ENCODE measurements at places on chromosomes 3 and 15.

GRCh38 chr3:52982839-52983238 lies 63.0 kb downstream of the SFMBT1 start:
- no peak for DNase-seq

- no peak for DNase-seq
Observed at GRCh38 chr3:193040836-193041672, 123.4 kb upstream of the MB21D2 start.

DNA sequence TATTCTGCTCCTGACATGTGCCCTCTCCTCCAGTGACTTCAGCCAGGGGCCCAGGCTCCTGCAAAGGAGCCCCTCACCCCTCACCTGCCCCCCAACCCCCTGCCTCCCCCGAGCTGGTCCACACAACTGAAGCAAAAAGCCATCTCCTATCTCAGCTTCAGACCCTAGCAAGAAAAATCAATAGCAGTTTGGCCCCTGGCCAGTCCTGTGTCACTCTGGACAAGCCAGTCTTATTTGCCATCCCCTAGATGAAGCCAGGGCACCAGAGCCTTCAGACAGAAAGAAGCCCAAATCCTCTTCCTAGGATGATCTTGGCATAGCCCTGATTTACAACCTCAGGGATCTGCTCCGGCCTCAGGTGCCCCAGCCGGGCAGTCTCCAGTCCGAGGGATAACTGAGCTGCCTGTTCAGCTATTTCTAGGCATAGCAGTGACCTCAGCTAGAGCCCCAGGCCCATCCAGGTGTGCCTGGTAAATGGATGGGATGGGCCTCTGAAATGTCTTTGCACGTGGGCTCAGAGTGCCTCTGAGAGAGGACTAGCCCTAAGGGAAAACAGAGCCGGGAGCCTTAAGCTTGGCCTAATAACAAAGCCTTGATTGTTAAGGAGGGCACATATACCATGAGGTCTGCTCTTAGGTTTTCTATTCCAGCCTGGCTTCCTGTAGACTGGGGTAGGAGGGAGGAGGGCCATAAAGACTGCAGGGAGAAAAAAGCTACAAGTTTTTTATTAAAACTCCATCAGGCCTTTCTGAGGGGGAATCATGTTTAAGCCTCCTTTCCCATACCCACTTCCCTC lies 242.0 kb downstream of the SHQ1 start:
- DNase-seq, result no peak

DNA sequence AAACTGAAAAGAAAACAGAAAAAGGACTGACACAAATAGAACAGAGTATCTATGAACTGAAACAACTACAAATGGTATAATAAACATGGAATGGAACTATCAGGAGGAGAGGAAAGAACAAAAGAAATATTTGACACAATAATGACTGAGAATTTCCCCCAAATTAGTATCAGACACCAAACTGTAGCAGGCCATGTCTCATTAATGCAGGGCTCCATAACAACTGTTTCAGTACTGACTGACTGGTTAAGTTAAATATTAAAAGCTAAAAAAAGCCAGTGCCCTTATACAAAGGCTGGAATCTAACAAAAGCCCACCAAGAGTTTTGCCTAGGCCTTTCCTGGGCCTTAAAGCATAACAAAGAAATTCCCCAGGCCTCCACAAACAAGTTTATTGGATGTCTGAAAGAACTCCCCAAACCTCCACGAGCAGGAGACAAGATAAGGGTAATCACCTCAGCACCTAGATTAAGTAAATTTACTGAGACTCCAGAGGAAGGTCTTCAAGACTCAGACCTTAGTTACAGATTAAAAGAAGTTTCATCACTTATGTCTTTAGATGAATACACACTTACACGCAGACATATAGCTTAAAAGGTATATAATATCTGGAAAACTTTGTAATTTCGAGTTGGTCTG lies 45.7 kb downstream of the KPNA1 start:
- no peak for DNase-seq

- no peak for DNase-seq
Observed at GRCh38 chr3:142958707-142959106, 4.8 kb downstream of the PAQR9 start.

DNA sequence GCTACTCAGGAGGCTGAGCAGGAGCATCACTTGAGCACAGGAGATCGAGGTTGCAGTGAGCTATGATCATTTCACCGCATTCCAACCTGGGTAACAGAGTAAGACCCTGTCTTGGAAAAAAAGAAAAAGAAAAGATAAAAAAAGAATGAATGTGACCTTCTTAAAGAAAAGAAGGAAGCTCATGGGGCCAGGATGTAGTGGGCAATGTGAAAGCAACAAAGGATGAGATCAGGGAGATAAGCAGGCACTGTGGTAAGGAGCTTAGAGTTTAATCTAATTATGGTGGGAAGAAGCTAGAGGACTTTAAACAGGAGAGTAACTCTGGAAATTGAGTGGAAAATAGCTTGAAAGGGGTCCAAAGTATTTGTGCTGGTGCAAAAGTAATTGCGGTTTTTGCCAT lies 231.6 kb upstream of the UBE2E2 start:
- no peak for DNase-seq

- DNase-seq, result no peak
Observed at GRCh38 chr3:12227833-12228232, 61.0 kb upstream of the PPARG start.

DNA sequence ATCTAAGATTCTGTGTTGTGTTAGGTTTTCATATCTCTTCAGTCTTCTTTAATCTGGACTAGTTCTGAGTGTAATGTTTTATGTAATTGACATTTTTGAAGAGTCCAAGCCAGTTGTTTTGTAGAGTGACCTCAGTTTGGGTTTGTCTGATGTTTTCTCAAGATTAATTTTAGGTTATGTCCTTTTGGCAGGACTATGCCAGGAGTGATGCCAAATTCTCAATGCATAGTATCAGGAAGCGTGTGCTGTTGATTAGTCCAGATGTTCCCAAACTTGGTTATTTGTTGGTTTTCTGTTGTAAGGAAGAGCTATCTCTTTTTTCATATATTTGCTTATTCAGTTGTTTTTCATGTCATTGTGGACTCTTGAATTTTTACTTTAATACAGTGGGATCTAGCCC lies 32.6 kb downstream of the NMD3 start:
- DNase-seq, result no peak

DNA sequence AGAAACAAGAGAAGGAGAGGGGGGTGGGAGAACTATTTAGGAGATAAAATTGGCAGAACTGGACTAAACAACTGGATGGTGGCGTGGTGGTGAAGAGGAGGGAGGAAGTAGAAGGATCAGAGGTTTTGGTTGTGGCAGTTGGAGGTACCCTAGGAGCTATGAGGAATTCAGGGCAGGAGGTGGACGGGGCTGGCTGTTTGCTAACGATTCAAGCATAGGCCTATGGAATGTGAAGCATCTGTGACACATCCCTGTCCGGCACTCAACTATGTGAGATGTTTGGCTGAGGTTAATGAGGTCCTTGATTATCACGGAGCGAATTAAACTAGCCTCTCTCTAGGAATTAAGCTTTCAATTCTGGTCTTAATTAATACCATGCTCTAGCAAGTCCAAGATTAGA lies 13.5 kb downstream of the TARS3 start:
- no peak for DNase-seq
